Neuronal stem cell (in vitro differentiated cells): ENCODE measurements at places on chromosomes 5 and 9.

DNA sequence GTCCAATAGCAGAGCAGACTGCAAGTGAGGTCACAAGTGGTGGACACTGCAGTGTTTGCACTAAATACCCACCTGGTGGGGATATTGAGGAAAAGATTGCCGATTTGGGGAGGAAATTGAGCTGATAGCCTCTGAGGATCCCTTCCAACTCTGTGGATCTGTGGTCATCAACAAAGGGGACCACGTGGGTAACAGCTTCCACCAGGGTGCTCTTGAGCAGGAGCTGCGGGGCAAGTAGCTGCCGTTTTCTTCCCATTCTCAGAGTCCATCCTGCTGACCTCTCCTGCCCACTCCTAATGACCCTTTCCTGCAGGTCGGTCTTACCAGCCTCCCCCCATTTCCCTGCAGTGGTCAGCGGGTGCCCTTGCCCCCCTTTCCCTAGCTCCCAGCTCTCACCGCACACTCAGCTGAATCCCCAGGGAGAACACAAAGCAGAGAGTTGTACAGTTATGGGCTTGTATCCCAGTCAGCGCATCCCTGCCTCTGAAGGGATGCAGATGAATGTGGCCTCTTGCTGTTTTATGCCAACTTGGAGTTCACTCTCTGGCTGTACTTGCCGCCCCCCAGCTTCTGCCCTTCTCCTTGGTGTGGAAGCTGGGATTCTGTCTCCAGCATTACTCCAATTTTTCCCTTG is 18.0 kb downstream of the DAPK1 start:
- H3K4me1 ChIP-seq = peaks cover 2% of the 10 kb centered on the region
- no peak overlapping the region for H3K27ac ChIP-seq
- H3K4me3 ChIP-seq = no peak overlapping the region

DNA sequence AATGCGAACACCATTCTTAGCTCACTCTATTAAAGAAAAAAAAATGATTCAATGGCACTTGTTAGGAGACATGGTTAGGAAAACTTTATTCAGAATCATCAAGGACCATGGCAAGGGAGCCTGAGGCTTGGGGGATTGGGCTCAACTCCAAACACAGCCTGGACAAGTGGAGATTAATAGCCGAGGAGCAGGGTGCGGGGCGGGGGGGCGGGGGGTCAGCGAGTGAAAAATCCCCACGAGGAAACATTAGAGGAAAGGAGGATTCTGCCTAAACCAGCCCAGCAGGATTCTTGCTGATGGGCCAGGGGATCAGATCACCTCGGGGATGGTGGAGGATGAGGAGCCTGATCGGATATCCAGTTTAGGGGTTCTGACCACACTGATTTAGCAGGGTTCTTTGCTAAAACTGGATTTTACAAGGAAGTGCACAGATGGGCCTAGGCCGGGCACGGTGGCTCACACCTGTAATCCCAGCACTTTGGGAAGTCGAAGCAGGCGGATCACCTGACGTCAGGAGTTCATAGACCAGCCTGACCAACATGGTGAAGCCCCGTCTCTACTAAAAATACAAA is 24.4 kb upstream of the FIBCD1 start:
- no peak for DNase-seq
- no peaks in the 10 kb centered on the region for H3K36me3 ChIP-seq
- H3K4me1 ChIP-seq = no peaks in the 10 kb centered on the region
- no peak overlapping the region for H3K4me3 ChIP-seq

DNA sequence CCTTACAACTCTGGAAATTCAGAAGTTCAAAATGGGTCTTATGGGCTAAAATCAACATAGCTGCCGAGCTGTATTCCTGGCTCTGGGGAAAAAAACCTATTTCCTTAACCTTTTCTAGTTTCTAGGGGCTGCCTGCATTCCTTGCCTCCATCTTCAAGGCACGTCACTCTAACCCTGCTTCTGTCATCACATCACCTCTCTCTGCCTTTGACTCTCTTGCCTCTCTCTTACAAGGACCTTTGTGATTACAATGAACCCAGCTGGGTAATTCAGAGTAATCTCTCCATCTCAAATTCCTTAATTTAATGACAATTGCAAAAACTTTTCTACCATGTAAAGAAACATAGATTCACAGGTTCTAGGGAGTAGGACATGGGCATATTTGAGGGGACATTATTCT is 103.1 kb upstream of the SMC2 start:
- peaks cover 2% of the 10 kb centered on the region for H3K4me1 ChIP-seq
- no peak overlapping the region for H3K4me3 ChIP-seq
- no peaks in the 10 kb centered on the region for H3K27me3 ChIP-seq
- no peak overlapping the region for H3K27ac ChIP-seq
- DNase-seq = no peak

DNA sequence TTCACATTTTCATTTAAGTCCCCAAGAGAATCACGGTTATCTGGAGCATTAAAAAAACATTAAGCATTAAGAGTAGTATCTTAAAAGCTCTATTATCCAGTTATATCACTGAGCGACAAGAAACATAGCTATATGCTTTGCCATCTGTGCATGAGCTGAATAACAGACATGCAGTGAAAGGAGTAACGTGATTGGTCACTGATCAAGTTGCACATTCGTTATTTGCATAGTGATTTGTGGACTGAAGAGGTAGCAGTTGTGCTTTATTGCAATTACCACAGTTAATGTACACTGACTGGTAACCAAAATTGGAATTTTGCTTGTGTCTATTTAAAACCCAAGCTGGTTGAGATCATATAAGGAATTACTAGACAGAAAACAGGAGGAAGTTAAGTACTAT is 107.4 kb downstream of the MCTP1 start:
- no peak for DNase-seq
- no peak overlapping the region for H3K4me3 ChIP-seq
- H3K27me3 ChIP-seq = no peaks in the 10 kb centered on the region
- no peak overlapping the region for H3K27ac ChIP-seq
- H3K4me1 ChIP-seq = peaks cover 7% of the 10 kb centered on the region
- H3K36me3 ChIP-seq = no peaks in the 10 kb centered on the region

- H3K27me3 ChIP-seq = no peaks in the 10 kb centered on the region
- H3K4me3 ChIP-seq = peak overlapping the region; percentile 35
- no peak for DNase-seq
- no peaks in the 10 kb centered on the region for H3K36me3 ChIP-seq
- no peak overlapping the region for H3K27ac ChIP-seq
- no peaks in the 10 kb centered on the region for H3K4me1 ChIP-seq
Observed at GRCh38 chr9:93049491-93049890, 9.0 kb upstream of the SUSD3 start.
